Fibroblast of upper back skin (primary cell): ENCODE measurements at places on chromosomes 2 and 18.

GRCh38 chr2:29844713-29845326 lies 76.6 kb downstream of the ALK start:
- DNase-seq, result peak; percentile 49

DNA sequence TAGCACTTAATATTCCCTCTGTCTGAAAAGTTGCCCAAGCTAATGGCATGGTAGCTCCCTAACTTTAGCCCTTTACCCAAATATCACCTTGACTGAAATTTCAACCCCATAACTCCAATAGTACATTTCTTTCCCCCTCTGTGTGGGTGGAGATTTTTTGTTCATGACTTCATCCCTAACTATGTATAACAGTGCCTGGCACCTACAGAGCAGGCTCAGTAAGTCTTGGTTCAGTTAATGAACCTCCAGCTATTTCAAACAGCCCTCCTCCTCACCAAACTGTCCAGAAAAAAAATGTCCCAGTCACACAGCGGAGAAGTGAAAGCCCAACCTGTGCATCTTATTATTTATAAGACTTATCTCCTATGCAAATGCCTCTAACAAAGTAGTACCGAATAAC lies 18.6 kb downstream of the BUB1 start:
- DNase-seq, result no peak

DNA sequence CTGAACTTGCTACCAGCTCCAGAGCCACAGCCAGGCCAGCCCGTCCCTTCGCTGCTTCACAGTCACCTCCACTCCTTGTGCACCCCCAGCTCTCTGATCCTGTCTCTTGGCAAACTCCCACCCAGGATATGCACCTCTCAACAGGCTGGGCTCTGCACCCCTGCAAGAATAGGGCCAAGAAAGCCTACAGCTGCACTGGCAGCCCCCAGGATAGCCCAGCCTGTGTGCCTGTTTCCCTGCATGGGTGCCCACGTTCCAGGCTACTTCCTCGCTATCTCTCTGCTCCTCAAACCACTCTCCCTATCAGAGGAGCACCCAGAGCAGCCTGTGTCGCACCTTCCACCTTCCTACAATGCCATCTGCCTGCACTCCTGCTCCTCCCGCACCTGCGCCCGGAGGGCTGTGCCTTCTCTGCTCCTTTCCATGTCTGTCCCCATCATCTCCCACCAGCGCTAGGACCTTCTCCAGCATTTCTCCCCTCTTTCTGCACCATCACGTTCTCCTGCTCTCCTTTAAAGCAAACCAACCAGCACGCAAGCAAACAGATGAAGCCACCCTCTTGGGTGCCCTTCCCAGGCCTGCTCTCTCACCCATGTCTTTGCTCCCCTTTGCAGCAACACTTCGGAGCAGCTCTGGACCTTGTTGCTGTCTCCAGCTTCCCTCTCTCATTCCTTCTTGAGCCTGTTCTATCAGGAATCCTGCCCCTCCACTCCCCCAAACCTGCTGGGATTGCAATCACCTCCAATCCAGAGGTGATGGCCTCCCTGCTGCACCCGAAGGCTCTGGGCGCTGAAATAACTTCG lies 313.2 kb upstream of the HS6ST1 start:
- DNase-seq, result no peak

DNA sequence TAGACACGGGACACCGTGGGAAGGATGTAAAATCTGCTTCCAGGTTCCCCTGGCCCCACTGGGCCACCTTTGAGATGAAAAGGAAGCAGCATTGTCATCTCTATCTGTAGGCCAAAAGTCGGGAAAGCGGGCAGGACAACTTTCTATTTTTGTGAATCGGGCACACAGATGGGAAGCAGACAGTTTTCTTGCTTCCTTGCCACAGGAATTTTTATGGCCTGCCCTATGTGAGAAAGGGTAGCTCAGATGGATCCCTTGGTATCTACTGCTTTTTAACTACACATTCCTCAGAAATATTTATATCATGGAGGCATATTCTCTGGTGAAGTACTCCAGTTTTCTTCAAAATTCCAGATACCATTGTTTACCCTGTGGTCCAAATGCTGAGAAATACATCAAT lies 735.5 kb downstream of the CBLN2 start:
- peak; percentile 47 for DNase-seq

GRCh38 chr2:144357623-144358373 lies 162.1 kb downstream of the ZEB2 start:
- peak; percentile 94 for DNase-seq

GRCh38 chr2:8064603-8065002 lies 617.3 kb upstream of the ID2 start:
- no peak for DNase-seq

DNA sequence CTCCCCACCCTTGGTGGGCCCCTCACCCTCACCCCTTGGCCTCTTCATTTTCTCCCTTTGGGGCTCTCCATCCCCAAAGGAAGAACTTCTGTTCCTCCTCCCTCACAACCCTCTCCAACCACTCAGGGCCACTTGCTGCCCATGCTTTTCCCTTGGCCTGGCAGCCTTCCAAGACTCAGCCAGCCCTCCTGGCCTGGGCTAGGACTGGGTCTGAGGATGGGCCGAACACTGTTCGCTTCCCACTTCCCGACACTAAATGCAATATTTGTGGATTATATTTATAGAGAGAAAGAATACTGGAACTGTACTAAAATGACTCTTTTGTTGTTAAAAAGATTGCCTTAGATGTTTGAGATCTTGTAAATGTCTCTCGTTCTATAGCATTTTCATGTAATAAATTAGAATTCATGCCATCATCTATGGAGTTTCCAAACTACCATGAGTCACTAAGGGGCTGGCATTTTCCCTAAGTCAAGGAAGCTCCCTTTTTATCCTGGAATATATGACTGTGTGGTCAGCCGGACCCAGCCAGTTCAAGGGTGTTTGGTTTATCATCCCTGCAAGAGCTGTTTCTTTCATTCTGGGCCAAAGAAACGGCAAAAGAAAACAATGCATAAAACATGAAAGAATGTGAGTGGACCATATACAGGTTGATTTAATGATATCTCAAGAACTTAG lies 3.8 kb downstream of the CXCR2 start:
- no peak for DNase-seq

- DNase-seq, result no peak
These were observed 183.5 kb downstream of the AGAP1 start for GRCh38 chr2:235677276-235677788.

DNA sequence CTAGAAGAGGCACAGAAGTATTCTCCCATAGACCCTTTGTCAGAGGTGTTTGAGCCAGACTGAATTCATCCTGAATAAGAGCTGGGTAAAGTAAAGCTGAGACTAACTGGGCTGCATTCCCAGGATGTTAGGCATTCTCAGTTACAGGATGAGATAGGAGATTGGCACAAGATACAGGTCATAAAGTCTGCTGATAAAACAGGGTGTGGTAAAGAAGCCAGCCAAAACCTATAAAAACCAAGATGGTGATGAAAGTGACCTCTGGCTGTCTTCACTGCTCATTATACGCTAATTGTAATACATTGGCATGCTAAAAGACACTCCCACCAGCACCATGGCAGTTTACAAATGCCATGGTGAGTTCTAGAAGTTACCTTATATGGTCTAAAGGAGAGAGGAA lies 364.9 kb upstream of the TMEFF2 start:
- no peak for DNase-seq

- DNase-seq, result no peak
These were observed 150.8 kb upstream of the SPATS2L start for GRCh38 chr2:200155652-200156051.

- peak; percentile 80 for DNase-seq
These were observed 94.3 kb downstream of the LIPG start for GRCh38 chr18:49656073-49656692.

DNA sequence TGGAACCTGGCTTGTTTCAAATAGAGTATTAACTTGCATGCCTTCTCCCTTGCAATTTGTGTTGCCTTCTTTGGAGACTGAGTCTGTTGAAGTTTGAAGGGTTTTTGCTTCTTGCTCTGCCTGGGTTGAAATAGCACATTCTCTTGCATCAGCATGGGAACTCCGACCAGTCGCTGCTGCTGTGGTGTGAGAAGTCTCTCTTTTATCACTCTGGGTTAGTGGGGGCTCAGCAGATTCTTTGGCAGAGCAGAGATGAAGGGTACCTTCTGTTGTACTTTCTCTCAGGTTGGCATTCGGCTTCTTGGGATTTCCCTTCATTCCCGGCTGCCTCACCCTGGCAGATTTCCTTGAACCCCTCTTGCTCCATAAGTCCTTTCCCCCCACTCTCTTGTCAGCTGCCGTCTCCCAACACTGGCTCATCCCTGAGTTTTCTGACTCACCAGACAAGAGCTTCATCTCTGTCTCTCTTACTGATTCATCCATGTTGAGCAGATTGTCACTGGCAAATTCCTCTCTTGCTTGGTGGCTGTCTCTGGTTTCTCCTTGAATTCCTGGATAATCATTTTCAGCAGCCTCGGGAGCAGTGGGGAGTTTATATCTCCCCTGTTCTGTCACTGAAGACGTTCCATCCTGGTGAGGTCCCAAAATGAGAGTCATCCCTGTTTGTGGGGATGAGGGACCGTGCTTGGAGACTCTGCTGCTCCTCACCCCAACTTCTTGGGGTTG lies 49.9 kb downstream of the ALPK2 start:
- DNase-seq, result peak; percentile 95

DNA sequence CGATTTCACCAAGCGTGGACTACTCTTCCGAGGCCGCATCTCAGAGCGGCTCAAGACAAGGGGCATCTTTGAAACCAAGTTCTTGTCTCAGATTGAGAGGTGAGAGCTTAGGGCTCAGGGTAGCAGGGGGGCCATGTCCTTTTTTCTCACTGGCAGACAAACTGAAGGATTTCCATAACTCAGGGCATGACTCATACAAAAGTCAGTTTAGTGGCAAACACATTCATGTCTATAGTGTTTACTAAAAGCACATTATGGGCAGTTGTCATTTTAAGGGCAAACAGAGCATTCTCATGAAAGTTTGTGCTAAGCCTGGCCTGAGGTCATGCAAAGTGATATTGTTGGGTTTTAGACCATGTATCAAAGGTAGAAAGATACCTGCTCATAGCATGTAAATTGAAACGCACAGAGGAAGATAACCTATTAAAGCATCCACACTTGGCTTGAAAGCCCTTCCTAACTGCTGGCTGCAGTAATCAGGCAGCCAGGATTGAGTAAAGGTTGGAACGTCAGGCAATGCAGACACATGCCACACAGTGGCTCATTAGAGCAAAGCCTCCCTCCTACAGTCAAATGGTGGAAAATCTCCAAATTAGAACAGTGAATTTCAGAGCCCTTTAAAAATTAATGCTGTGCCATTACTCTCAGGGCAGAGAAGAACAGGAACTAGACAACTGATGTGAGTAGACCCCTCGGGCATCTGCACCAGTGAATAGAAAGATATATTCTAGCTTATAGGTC lies 54.2 kb downstream of the HK2 start:
- peak; percentile 33 for DNase-seq

GRCh38 chr2:160222546-160223283 lies 22.6 kb upstream of the ITGB6 start:
- no peak for DNase-seq

GRCh38 chr18:72634500-72634899 lies 90.4 kb upstream of the CBLN2 start:
- no peak for DNase-seq

- peak; percentile 30 for DNase-seq
These were observed 39.3 kb downstream of the MTCL1 start for GRCh38 chr18:8744656-8745055.

DNA sequence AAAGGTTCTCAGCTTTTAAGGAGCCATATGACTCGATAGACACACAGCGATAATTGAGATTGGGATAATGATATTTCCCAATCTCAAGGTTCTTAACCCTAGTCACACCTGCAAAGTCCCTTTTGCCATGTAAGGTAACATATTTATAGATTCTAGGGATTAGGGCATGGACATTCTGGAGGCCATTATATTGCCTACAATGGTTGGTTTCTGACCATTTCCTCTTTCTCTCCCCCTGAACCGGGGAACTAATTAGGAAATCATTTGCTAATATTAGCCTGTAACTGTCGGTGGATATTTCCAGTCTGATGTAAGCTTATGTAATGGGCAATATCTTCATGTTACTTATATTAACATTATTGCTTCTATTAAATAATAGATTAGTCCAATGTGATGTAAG lies 40.8 kb upstream of the ARHGAP15 start:
- DNase-seq, result no peak

GRCh38 chr2:181785691-181786344 lies 105.5 kb upstream of the NEUROD1 start:
- DNase-seq, result peak; percentile 59

GRCh38 chr2:176001281-176001915 lies 669 bp downstream of the LNPK start:
- peak; percentile 41 for DNase-seq

GRCh38 chr2:18325118-18325517 lies 235.3 kb downstream of the RDH14 start:
- no peak for DNase-seq

DNA sequence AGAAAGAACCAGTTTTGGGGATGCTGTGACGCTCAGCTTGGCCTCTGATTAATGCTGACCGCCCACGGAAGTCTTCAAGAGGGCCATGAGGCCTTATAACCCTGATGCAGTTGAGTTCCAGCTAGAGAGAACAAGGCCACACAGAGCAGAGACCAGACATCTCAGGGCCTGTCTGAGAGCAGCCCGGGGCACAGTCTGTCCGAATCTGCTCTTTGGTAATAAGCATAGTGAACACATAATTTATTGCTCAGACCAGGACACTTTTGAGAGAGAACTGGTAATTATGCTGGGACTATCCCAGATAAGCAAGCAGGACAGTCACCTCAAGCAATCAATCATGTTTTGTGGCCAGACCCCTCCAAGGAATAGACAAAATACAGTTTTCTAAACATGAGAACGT lies 68.5 kb downstream of the STPG4 start:
- no peak for DNase-seq

DNA sequence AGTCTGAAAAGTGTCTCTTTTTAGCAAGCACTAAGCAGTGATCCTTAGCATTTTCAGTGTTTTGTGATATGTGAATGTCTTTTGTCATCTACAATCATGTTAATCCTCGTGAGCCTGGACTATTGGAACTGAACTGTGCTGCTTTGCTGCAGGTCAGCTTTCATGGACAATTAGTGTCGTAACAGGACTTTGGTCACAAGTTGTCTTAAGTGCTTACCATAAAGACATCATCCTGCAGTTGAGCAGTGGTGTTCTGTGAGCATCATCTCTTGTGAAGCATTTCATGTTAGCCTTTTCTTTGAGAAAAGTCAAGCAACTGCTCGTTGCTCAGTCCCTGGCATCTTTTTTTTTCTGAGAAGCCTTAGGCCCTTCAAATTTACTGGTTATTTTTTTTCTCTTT lies 135.9 kb downstream of the ZNF407 start:
- DNase-seq, result no peak

GRCh38 chr2:112714331-112714730 lies 6.5 kb upstream of the NT5DC4 start:
- no peak for DNase-seq

DNA sequence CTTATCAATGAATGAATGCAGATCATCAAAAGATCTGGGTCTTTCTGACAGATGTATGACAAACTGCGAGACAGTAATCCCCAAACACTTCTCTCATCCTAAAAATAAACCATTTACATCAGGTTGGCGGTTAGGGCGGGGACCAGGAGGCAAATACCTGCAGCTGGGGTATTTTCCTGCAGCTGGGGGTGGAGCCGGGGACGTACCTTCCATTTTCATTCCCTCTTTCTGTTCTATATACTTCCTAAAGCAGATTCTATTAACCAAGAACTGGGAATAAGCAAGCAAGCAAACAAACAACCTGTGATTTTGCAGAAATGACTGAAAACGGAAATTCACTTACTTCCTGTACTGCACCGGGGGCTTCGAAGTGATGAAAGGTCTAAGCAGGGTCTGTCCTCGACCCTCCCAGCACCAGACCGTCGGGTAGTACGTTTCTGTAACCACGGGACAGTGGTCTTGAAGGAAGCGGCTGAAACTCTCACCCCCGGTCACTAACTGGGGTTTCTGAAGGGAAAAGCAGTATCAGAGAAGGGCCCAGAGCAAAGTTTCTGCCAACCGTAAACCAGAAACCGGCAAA lies 1.2 kb downstream of the ABHD3 start:
- DNase-seq, result peak; percentile 2
